ENCODE measurements at places on chromosomes 12 and 14.

DNA sequence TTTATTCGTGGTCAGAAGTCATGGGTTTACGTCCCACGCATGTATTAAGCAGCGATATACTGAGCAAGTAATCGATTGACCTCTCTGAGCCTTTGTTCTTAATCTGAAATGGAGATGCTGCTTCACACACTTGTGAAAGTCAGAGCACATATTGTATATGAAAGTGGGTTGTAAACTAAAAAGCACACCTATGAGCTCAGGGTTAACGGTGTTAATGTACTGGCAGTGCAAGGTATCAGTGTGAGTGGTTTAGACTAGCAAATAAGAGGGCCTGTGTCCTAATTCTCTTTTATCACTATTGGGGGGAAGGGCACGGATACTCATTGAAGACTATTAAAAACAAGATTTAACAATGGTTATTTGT lies 676 bp downstream of the MRPL42 start:
- DNase-seq: no peak

DNA sequence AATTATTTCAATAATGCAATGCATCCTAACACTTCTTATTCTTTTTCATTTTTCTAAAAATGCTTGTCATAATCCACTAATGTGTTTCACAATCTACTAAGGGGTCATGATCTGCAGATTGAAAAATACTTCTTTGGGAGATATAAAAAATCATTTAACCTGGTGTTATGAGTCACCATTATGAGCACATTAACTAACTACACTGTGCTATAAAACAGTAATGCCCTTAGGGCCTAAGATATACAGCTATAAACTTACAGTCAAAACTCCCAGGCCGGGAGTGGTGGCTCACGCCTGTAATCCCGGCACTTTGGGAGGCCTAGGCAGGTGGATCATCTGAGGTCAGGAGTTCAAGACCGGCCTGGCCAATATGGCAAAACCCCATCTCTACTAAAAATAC lies 14.2 kb downstream of the ATXN2 start:
- no peak for DNase-seq

- DNase-seq: no peak
These were observed 451.7 kb downstream of the TMEM117 start for GRCh38 chr12:44287545-44287944.

DNA sequence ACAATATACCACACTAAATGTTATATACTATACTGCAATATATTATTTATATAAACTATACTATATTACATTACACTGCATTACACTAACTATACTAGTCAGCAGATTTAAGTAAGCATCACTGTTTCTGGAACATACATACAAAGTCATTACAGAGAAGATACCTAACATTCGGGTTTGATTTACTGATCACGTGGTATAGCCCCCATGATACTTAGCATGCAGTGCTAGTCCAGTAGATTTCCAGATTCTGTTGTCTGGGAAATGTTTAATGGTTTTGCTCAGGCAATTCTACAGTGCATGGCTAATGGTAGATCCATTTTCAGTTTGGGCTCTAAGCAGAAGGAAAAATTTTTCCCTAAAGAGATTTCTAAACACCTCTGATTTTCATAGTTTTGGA lies 403.7 kb upstream of the TMTC1 start:
- no peak for DNase-seq

DNA sequence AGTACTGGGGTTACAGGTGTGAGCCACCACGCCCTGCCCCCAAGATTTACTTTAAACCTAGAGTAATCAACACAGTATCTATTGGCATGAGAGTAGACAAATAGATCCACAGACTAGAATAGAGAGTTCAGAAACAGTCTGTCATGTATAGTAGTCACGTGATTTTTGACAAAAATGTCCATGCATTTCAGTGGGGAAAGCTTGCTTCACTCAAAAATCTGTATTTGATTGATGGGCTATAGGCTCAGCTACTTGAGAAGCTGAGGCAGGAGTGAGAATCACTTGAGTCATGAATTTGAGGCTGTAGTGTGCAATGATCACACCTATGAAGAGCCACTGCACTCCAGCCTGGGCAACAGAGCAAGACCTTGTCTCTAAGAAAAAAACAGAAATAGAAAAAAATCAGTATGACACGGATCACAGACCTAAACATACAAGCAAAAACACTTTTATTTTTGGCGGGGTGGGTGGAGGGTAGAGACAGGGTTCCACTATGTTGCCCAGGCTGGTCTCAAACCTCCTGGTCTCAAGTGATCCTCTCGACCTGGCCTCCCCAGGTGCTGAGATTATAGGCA lies 7.6 kb upstream of the ORAI1 start:
- no peak for DNase-seq

DNA sequence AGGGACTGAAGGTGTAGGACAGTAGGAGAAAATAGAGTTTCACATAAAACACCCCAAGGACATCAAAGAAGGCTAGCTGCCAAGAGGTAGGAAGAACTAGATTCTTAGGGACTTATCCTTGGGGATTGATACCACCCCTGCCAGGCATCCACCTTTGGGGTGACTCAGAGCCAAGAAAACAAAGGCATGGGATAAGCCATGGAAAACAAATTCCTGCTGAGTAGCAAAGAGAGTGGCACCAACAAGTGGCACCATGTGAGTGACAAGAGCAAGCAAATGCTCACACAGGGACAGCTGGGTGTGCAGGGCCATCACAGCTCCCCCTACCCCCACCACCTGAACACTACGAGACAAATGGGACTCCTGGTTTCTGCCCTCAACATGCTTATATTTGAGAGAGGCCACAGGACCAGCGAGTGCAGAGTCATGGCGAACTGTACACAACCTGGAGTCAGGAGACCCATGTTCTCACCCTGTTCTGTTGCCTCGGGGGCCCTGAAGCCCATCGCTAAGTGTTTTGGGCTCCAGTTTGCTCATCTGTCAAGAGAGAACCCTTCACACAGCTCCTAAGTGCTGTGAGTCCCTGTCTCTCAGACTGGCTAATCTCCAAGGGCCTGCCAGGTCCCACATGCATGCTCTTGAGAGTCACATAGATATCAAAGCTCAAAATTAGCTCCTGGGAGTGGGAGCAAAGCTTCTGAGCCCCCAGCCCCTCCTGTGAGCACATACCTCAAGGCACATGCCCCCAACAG lies 91.9 kb downstream of the DPF3 start:
- DNase-seq: no peak

DNA sequence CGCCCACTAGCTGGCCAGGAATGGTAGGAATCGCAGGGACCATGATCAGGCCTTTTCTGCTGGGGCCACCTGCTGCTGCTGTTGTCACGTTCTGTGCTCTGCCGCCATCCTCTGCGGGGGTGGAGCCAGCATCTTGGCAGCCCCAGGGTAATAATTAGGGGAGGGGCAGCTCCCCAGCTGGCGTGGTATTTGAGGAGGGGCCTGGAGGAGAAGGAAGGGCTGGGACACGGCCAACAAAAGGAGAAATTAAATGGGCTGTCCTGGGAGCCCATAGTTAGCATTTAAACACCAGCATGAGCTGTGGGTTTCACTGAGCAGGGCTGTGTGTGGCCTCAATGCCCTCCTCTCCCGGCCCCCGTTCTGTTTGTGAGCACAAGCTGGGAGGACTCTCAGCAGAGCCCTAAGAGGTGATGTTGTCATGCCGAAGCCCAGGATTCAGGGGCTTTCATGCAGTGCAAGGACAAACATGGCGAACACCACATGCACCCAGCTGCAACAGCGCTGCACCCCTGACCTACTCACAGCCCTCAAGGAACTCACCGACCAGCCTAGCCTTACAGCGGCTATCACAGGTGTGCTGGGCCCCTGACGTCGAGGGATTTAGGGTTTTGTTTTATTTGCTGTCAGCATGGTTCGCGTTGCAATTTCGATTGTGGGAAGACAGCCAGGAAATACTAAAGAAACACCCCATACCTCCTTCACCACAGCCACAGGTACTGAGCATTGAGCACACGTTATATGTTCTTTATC lies 324.3 kb downstream of the CACNA1C start:
- no peak for DNase-seq

DNA sequence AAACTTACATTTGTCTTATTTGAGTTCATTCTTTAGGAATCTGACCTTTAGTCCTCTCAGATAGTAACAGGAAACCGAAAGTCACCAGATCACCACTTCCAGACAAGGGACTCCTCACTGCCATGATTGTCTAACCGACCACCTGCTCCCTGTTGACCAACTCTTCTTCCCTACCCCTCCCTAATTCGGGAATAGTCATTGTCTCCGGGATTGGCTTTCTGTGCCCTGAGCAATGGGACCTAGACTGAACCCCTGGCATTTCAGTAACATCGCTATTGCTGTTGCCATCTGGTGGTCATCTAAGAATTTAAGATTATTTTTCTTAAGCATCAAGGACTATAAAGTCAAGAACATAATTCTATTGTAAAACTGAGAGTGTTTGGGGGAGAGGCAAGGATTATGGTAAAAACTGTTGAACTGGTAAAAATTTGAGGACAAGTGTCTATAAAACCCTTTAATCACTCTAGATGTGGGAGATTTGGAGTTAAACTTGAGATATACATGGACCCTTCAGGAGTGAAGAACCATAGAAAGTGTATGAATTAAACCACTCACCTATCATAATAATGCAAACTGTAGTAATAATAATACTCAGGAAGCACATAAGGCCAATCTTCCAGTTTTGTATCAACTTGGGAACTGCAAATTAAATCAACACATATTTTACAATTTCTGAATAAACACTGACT lies 6.3 kb downstream of the CLEC2A start:
- DNase-seq: peak; percentile 20

GRCh38 chr12:2224961-2225360 lies 172.2 kb downstream of the CACNA1C start:
- DNase-seq: no peak

GRCh38 chr12:83121897-83122622 lies 435.4 kb downstream of the TMTC2 start:
- no peak for DNase-seq

DNA sequence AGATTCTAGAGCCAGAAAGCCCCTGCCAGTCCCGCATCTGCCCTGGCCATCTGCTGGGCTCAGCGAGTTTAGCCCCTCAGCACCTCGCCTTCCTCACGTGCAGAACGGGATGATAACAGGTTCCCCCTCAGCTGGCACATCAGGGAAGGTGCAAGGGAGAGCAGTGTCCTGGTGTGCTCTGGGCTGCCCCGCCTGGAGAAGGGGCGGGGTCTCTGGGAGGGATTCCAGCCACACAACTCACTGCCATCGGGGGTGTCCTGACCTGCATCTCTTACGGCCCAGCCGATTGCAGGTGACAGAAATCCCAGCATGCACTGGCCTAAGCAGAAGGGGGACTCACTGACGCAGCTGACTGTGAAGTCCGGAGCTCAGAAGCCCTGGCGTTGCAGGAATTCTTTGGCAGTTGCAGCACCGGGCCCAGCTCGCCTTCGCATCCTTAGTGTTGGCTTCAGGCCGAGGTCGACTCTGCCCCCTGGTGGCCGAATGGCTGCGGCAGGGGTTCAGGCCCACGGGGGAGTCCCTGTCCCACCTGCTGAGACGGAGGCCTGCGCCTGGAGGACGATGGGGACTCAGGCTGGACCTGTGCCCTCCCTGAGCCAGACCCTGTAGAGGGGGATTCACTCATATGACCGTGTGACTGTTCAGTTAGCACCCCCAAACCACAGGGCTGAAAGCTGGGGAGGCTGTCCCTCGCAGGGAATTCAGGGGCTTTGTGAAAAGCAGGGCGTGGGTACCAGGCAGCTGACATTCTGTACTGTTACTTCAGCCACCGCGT lies 178.6 kb downstream of the ADGRD1 start:
- DNase-seq: no peak

GRCh38 chr14:56885825-56886224 lies 75.5 kb upstream of the OTX2 start:
- no peak for DNase-seq

GRCh38 chr14:104758981-104759969 lies 6.3 kb downstream of the SIVA1 start:
- DNase-seq: no peak

GRCh38 chr12:133026996-133027395 lies 10.3 kb upstream of the ZNF84 start:
- DNase-seq: no peak

GRCh38 chr12:94287245-94287628 lies 138.9 kb downstream of the PLXNC1 start:
- DNase-seq: no peak

DNA sequence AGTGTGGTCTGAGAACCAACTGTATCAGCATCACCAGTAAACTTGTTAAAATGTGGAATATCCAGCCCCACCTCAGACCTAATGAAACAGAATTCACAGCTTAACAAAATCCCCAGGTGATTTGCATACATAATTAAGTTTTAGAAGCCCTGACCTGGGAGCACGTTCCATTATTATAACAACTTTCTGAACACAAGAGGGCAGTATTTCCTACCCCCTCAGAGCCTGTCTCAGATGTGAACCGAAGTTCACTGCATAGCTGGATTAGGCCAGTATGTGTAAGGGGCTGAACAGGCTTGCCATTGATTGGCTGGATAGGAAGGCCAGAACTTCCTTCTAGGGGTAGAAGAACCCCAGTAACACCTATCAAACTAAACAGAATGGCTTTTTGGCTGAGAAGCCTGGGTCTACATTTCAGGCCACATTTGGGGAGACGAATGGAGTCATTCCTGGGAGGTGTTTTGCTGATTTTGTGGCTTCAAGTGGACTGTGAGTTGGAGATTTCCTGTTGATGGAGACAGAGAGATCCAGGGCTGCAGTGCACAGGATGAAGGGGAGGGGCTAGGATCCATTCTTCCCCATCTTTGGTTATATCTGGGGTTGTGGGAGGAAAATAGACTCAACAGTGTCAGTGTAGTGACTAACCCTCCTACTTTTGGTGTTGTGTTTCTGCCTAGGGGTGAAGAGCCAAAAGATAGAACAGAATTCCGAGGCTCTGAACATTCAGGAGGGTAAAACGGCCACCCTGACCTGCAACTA lies 94.7 kb upstream of the OR4E1 start:
- no peak for DNase-seq

- no peak for DNase-seq
These were observed 212.8 kb downstream of the KIF21A start for GRCh38 chr12:39230086-39230485.

- DNase-seq: no peak
These were observed 55.1 kb upstream of the PIK3C2G start for GRCh38 chr12:18206198-18206597.

DNA sequence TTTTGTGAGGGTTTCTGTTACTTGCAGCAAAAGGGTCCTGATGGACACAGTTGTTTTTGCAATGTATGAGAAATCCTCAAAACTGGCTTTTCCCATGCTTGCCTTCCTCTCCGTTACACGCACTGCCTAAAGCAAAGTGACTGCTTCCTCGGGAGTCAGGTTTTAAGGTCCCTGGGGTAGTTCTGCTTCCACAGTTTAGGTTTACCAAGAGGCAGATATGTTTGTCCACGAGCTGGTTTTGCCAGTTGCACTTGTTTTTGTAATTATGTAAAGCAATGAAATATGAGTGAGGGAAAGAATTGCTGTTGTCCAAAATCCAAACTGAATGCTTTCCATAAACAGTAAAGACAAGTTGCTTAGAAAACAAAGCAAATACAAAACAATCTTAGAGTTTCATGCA lies 290.7 kb upstream of the AMIGO2 start:
- DNase-seq: no peak

DNA sequence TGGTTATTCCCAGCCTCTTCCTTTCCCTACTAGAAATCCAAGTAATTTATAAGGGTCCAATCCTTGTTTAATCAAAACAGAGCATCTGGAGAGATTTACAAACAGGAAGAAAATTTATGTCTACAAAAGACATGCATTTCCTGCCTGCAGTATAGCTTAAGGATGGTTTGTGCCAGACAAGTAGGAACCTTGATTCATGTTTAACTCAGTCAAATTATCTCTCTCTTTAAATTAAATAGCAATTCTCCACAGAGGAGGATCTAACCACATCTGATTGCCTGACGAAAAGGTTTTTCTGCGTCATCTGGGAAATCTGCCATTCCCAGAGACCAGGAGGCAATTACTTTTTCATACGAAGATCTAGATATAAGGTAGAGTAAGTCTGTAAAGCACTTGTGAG lies 105.2 kb downstream of the ZFC3H1 start:
- no peak for DNase-seq
